Fibroblast of skin of back (primary cell): ENCODE measurements at places on chromosomes 1 and 21.

- DNase-seq, result no peak
Observed at GRCh38 chr1:87979079-87979478, 650.4 kb downstream of the LMO4 start.

- peak; percentile 68 for DNase-seq
Observed at GRCh38 chr1:116574581-116575291, 3.9 kb upstream of the CD58 start.

DNA sequence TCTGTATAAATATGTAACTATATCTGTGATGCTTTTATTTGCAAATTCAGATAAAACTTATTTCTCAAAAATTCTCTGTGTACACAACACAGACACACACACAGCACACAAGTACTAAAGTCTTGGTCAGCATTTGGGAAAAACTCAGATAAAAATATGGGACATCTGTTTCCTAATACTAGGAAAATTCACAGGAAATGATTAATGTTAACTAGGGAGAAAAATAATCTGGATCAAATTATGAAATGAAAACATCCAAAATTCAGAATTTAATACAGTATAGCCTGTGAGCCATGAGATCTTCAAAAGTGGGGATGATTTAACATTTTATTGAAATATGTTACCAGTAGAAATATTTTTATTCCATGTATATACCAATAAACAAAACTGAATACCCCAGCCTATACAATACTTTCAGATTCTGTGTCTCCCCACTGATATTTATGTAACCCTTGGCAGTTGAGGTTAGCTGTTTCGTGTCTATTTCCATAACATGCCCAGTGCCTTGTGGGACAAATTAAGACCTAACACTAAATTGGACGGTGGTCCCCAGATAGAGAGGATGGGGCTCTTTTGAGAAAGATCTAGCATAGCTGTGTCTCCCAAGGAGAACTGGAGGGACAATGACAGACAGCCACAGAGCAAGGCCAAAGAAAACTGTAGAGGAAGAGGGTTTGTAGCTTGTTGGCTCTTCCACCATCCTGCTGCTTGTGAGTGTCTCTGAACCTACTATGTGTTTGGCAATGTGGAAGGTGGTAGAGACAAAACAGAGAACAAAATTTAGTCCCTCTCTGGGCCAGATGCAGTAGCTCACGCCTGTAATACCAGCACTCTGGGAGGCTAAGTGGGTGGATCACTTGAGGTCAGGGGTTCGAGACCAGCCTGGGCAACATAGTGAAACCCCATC, 47.2 kb downstream of the GNG12 start:
- DNase-seq, result peak; percentile 50

GRCh38 chr1:88284066-88284465, 400.0 kb upstream of the PKN2 start:
- DNase-seq, result peak; percentile 28

DNA sequence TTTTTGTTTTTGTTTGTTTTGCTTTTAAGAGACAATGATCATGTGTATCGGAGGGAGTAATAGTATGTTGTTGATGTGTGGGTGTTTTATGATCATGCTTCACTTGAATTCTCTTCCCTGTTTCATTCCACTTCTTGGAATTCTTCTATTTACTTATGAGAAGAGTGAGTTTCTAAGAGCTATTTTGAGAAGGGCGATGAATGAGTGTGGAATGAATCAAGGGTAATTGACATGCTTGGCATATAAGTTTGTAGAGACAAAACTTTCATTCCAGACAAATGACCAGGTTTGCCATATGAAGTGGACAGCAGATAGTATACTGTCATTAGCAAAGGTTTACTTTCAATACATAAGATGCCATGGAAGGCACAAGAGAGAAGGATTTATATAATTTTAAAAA, 42.3 kb upstream of the PDC start:
- DNase-seq, result peak; percentile 93

DNA sequence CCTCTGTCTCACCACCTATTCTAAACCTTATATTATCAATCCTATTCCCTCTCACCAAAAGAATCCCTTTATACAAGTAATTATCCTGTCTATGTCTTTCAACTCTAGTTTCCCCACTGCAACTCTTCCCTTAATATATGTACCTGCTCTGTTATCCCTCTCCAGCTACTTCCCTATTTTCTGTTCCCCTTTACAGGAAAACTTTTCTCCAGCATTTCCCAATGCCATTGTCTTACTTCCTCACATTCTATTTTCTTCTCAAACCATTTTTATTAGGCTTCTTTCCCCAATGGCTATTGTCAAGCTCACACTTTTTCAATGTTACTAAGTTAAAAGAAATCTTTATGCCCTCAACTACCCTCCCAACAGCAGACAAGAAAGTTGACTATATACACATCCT, 11.6 kb downstream of the DPYD start:
- no peak for DNase-seq

DNA sequence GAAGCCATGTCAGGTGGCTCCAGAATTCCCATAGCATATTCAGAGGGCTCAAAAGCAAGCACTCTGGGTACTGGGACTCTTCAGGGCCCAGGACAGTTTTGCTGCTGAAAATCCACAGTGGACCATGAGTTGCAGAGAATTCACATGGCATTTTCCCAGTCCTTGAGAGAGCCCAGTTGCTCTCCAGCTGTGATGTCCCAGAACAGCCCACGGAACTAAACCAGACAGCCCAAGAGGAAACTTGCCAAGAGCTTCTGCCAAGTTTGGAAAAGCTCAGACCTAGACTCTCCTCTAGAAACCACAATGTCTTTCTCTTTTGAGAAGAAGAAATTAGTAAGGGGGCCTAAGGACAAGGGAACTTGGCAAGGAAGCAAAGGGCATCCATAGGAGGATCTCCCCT, 69.4 kb downstream of the RGS2 start:
- DNase-seq, result no peak
